ENCODE measurements at places on chromosomes 2 and 18.

GRCh38 chr2:100321179-100321865, 979 bp downstream of the LONRF2 start:
- peaks cover 63% of the 10 kb centered on the region for H3K27me3 ChIP-seq
- no peaks in the 10 kb centered on the region for H3K36me3 ChIP-seq
- H3K4me3 ChIP-seq, result peak overlapping the region; percentile 10
- DNase-seq, result no peak
- no peaks in the 10 kb centered on the region for H3K4me1 ChIP-seq

DNA sequence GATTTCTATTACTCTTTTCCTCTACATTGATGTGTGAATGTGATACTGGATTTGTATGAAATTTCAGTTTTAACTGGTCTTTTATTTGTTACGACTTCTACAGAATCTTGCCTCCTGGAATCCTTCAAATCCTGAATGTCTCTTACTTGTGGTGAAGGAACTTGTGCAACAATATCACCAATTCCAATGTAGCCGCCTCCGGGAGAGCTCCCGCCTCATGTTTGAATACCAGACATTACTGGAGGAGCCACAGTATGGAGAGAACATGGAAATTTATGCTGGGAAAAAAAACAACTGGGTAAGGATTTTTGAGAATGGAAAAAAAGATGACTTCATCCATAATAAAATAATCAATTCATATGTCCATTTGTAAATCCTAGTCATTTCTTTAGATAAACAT, 134.6 kb downstream of the BABAM2 start:
- H3K27ac ChIP-seq, result no peak overlapping the region
- DNase-seq, result no peak
- H3K36me3 ChIP-seq, result peaks cover 11% of the 10 kb centered on the region

GRCh38 chr2:55917117-55917516, 6.5 kb downstream of the EFEMP1 start:
- peaks cover 18% of the 10 kb centered on the region for H3K4me1 ChIP-seq
- peaks cover 97% of the 10 kb centered on the region for H3K36me3 ChIP-seq
- DNase-seq, result no peak
- no peaks in the 10 kb centered on the region for H3K27me3 ChIP-seq
- no peak overlapping the region for H3K4me3 ChIP-seq

GRCh38 chr2:148814143-148814859, 60.7 kb upstream of the KIF5C start:
- H3K27ac ChIP-seq, result no peak overlapping the region
- no peak overlapping the region for H3K4me3 ChIP-seq

- H3K4me3 ChIP-seq, result no peak overlapping the region
- no peak overlapping the region for H3K27ac ChIP-seq
- no peaks in the 10 kb centered on the region for H3K27me3 ChIP-seq
- no peaks in the 10 kb centered on the region for H3K36me3 ChIP-seq
- DNase-seq, result no peak
Observed at GRCh38 chr2:183390109-183390508, 265.9 kb downstream of the NUP35 start.

DNA sequence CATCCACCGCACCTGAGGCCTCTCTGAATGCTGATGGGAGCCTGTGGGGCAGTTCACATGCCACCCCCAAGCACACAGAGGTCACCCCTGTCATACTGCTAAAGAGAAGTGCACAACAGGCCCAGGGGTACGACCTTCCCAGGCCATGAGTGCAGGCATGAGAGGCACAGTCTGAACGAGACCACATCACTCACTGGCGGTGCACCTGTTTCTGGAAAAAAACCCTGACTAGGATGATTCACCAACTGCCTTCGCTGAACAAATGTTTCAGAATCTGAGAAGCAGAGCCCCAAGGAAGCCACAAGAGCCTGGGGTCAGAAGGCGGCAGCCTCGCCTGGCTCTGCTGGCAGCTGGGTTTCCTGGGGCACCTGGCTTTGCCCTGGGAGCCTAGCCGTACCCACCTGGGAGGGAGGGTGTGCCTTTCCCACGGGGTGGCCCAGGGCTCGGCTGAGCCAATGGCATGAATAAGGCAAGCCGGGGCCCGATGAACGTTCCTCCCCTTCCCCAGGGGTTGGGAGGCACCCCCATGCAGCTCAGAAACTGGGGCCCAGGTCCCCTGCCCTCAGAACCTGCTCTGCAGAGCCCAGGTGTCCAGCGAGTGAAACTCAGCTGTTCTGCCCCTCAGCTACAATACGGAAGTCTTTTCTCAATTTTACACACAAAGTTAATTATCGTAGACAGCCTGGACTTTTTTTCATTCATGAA, 73.8 kb downstream of the HDAC4 start:
- H3K27ac ChIP-seq, result no peak overlapping the region
- H3K27me3 ChIP-seq, result no peaks in the 10 kb centered on the region
- no peaks in the 10 kb centered on the region for H3K4me1 ChIP-seq
- DNase-seq, result no peak
- no peak overlapping the region for H3K4me3 ChIP-seq
- no peaks in the 10 kb centered on the region for H3K36me3 ChIP-seq

- no peaks in the 10 kb centered on the region for H3K27me3 ChIP-seq
- no peaks in the 10 kb centered on the region for H3K36me3 ChIP-seq
- H3K4me3 ChIP-seq, result no peak overlapping the region
Observed at GRCh38 chr2:54088191-54088634, 27.2 kb upstream of the ACYP2 start.

GRCh38 chr2:133171393-133172004, 396.8 kb downstream of the NCKAP5 start:
- H3K27ac ChIP-seq, result no peak overlapping the region
- H3K27me3 ChIP-seq, result peaks cover 6% of the 10 kb centered on the region
- H3K4me1 ChIP-seq, result no peaks in the 10 kb centered on the region
- no peak for DNase-seq
- H3K36me3 ChIP-seq, result no peaks in the 10 kb centered on the region
- H3K4me3 ChIP-seq, result no peak overlapping the region

DNA sequence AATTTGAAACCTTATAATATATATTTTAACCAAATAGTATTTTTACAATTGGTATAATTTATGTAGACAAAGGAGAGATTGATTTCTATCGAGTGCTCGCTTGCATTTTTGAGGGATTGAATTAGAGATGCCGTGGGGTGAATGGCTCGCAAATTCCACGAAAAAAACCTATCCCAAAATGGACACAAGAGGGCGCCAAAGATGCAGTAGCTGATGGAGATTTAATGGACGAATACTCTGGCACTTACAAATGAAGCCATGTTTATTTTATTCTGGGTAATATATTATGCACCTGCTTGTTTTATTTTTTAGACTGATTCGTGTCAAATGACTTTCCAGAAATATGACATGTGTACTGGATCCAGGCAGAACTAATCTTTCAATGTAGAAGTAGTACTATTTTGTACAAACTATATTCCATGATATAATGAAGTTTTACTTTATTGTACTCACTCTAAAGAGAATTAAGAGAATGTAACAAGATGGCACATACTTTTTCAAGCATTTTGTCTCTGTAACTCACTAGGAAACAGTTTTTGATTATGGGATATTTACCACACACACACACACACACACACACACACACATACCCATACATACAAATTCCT, 505.4 kb downstream of the PLCL1 start:
- H3K36me3 ChIP-seq, result no peaks in the 10 kb centered on the region
- H3K27ac ChIP-seq, result no peak overlapping the region
- H3K4me3 ChIP-seq, result no peak overlapping the region
- no peaks in the 10 kb centered on the region for H3K4me1 ChIP-seq

DNA sequence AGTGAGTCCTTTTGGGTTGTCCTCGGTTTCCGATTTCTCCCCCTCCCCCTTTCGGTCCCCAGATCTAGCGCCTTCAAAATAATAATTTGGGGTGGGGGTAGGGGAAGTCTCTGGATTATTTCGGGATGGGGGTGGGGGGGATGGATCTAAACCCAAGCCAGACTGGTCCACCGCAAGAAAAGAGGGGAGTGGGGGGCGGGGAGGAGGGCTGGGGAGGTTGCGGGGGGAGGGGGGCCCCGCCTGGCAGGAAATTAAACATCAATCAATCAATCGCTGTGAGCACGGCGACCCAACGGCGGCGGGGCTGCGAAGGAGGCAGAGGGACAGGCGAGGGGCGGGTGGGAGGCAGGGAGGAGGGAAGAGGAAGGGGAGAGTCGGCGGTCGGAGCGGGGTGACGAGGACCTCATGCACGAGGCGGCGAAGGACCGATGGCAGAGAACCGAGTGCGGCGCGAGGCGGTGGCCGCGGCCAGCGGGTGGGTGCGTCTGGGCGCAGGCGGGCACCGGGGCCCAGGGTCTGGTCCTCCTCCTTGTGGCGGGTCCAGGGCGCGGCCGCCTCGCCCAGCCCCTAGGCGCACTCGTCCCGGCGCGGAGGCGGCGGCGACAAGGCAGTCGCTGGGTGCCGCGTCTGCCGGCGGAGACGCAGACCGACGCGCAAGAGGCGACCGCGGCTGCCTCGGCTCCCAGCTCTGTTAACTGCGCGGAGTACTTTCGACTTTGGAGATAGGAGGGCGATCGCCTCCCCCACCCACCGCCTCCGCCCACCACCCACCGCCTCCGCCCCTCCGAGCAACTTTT, 468 bp upstream of the SATB2 start:
- peak overlapping the region; percentile 62 for H3K4me3 ChIP-seq
- H3K27me3 ChIP-seq, result no peaks in the 10 kb centered on the region
- H3K27ac ChIP-seq, result peak overlapping the region; percentile 85
- H3K36me3 ChIP-seq, result peaks cover 13% of the 10 kb centered on the region

GRCh38 chr18:42414756-42415454, 459.9 kb downstream of the PIK3C3 start:
- peaks cover 30% of the 10 kb centered on the region for H3K4me1 ChIP-seq
- no peaks in the 10 kb centered on the region for H3K36me3 ChIP-seq
- no peaks in the 10 kb centered on the region for H3K27me3 ChIP-seq
- H3K4me3 ChIP-seq, result no peak overlapping the region

DNA sequence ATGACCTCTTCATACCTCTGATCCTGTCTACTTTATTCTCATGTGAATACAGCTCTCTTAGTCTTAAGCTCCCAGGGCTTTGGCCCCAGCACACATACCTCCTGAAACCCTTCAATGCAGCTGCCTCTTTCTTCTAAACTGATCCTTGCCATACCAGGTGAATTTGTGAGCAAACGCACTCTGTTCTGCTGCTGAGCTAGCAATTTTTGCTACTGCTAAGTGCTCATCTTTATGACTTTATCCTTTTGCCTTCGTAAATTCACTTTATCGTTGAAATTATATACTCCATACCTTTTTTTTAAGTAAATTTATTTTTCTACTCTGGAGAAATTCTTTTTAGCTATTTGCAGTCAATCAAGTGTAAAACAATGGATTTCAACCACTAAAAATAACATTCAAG, 287.7 kb downstream of the CMPK2 start:
- H3K4me1 ChIP-seq, result no peaks in the 10 kb centered on the region
- H3K27me3 ChIP-seq, result no peaks in the 10 kb centered on the region
- no peaks in the 10 kb centered on the region for H3K36me3 ChIP-seq
- no peak overlapping the region for H3K4me3 ChIP-seq
- no peak for DNase-seq

DNA sequence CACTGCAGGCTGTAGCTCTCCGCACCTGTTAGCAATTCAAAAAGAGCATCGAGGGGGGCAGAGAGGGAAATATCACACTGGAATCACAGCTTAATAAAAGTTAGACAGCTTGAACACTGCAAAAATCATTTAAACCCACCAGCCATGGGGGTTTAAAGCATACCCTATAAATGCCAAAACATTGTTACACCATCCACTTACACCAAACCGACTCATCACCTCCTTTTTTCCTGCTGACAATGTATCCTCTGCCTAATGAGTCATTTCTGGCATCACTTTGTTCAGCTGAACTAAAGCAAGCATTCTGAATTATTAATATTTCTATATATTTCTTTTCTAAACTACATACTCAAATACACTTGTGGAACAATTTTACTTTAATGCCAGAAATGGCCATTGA, 21.6 kb downstream of the MC4R start:
- no peaks in the 10 kb centered on the region for H3K4me1 ChIP-seq
- no peak overlapping the region for H3K27ac ChIP-seq
- H3K27me3 ChIP-seq, result no peaks in the 10 kb centered on the region
- H3K36me3 ChIP-seq, result no peaks in the 10 kb centered on the region
- no peak for DNase-seq
- H3K4me3 ChIP-seq, result no peak overlapping the region

DNA sequence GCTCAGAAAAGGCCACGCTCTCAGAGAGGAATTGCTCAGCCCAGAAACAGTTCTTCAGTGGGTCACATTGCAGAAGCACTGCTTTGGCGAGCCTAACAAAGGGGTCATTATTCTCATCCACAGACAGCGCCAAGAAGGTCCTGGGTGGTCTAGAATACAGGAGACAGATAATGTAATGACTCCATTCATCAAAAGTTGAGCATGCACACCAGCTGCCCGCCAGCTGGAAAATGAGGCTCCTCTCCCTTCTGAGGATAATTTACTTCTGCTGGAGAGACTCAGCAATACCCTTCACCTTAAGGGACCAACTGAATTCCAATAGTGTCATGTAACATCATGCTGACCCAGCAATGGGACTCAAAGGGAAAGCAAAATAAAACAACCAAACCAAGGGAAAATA, 79.9 kb downstream of the TRIB2 start:
- H3K36me3 ChIP-seq, result no peaks in the 10 kb centered on the region
- no peak overlapping the region for H3K27ac ChIP-seq
- no peak for DNase-seq
- no peak overlapping the region for H3K4me3 ChIP-seq
- H3K27me3 ChIP-seq, result no peaks in the 10 kb centered on the region
- H3K4me1 ChIP-seq, result peaks cover 13% of the 10 kb centered on the region

GRCh38 chr2:47360927-47361326, 42.0 kb upstream of the MSH2 start:
- no peak for DNase-seq
- peaks cover 5% of the 10 kb centered on the region for H3K4me1 ChIP-seq
- H3K27ac ChIP-seq, result no peak overlapping the region
- no peaks in the 10 kb centered on the region for H3K27me3 ChIP-seq

GRCh38 chr2:8575038-8575833, 106.6 kb upstream of the ID2 start:
- no peak overlapping the region for H3K27ac ChIP-seq
- DNase-seq, result no peak
- no peaks in the 10 kb centered on the region for H3K27me3 ChIP-seq
- H3K36me3 ChIP-seq, result no peaks in the 10 kb centered on the region

DNA sequence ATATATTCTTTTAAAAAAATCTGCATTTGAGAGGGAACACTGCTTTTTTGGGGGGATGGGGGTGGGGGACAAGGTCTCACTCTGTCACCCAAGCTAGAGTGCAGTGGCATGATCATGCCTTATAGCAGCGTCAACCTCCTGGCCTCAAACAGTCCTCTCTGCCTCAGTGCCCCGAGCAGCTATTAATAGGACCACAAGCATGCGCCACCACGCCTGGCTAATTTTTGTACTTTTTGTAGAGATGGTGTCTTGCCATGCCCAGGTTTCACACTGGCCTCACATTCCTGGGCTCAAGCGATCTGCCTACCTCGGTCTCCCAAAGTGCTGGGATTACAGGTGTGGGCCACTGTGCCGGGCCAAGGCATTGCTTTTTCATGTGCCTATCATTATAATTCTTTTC, 154.2 kb downstream of the ATAD2B start:
- no peaks in the 10 kb centered on the region for H3K27me3 ChIP-seq
- no peak for DNase-seq
- H3K4me1 ChIP-seq, result peaks cover 6% of the 10 kb centered on the region
- H3K27ac ChIP-seq, result no peak overlapping the region
- no peak overlapping the region for H3K4me3 ChIP-seq

GRCh38 chr2:85310330-85310729, 17.5 kb downstream of the TGOLN2 start:
- H3K4me3 ChIP-seq, result no peak overlapping the region
- peaks cover 25% of the 10 kb centered on the region for H3K4me1 ChIP-seq
- H3K27ac ChIP-seq, result no peak overlapping the region
- no peak for DNase-seq
- H3K27me3 ChIP-seq, result no peaks in the 10 kb centered on the region
